ENCODE measurements at places on chromosomes 6 and 20. TPM values are rescaled to one million over a fixed set of nuclear protein-coding genes. Genes with fewer than 3 reads are reported as not detected.
A peak's percentile ranks its signal among the peaks of the same experiment; 100 is the strongest.

GRCh38 chr6:87366899-87367298 is 22.3 kb downstream of the C6orf163 start:
- H3K36me3 ChIP-seq, result no peaks in the 10 kb centered on the region
- no peaks in the 10 kb centered on the region for H3K4me1 ChIP-seq
- no peak overlapping the region for H3K27ac ChIP-seq

GRCh38 chr6:147660334-147661311 is 152.1 kb downstream of the SAMD5 start:
- no peaks in the 10 kb centered on the region for H3K27me3 ChIP-seq
- DNase-seq, result no peak
- no peak overlapping the region for H3K27ac ChIP-seq
- no peaks in the 10 kb centered on the region for H3K36me3 ChIP-seq

The SLC26A8 gene
- total RNA-seq, result 0.30 TPM

GRCh38 chr6:111843347-111844147 is 29.7 kb downstream of the FYN start:
- H3K27me3 ChIP-seq, result no peaks in the 10 kb centered on the region
- H3K36me3 ChIP-seq, result no peaks in the 10 kb centered on the region
- H3K4me1 ChIP-seq, result peaks cover 97% of the 10 kb centered on the region
- no peak for DNase-seq
- no peak overlapping the region for H3K4me3 ChIP-seq

DNA sequence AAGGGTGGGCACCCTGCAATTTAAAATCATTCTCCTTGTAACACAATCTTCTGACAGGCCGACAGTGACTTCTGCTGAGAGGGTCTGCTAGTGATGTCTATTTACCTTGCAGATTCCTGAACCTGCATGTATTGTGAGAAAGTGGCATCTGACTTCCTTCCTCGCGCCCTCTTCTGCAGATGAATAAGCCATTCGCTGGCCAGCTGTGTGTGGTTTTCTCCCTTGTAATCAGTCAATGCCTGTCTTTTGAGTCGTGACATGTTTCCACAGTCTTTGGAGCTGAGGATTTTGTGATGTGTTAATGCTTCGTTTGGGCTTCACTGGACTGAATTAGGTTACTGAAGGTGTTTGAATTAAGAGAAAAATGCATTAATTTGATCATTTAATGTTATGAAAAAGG is 125.3 kb downstream of the GRM1 start:
- no peak overlapping the region for H3K4me3 ChIP-seq
- no peaks in the 10 kb centered on the region for H3K27me3 ChIP-seq
- no peak for DNase-seq
- no peaks in the 10 kb centered on the region for H3K4me1 ChIP-seq
- H3K36me3 ChIP-seq, result no peaks in the 10 kb centered on the region
- no peak overlapping the region for H3K27ac ChIP-seq

DNA sequence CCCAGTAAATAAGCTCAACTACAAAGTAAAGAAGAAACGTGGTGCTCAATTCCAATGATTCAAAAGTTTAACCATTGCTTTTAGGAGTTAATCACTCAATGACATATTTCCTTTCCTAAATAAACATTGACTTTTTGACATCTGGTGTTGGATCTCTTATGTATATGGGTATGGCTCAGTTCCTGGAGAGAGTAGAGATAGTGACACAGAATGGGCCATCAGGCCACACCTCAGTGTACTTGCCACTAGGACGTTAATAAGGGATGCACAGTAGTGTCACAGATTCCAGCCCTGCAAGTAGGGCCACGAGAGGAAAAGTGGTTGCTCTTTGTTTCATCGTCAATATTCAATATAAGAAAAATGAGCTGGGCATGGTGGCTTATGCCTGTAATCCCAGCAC is 48.9 kb upstream of the TXNDC5 start:
- no peak for DNase-seq
- no peaks in the 10 kb centered on the region for H3K4me1 ChIP-seq
- H3K4me3 ChIP-seq, result no peak overlapping the region

DNA sequence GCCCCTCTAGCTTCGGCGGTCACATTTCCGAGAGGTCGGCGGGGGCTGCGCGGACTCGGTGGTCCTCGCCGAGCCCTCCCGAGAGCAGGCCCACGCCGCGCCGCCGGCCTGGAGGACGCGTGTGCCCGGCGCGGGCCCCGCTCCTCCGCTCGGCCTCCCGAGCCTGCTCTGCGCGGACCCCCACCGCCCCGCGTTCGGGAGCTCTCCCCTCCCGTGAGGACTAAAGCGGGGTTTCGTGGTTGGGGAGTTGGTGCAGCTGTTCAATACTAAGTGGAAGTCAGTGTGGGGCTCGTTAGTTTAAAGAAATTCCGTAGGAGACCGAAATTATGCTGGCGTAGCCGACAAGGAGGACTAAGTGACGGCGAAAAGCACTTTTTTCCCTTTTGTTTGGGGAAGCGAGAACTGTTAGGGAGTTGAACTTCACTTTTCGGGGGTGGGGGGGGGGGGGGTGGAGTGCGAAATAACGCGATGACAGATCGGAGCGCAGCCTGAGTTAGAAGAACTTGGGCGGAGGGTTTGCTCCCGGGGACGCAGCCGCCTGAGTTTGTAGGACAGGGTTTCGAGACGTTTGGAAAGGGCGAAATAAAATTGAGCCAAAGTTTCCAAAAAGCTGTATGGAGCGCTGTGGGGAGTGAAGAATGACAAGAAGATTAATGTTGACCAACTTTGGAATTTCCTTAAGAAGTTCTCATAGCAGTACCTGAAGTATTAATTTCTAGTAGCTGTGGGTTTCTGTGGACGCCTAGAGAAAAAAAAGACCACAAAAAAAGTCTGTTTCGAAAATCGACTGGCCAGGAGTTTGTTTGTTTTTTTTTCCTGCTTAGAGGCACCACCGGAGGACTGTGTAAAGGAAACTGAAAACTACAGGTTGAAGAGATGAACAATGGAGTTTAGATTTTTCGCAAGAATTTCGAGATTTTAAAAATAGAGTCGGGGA is 1.4 kb downstream of the QKI start:
- H3K27ac ChIP-seq, result peak overlapping the region; percentile 100
- peak overlapping the region; percentile 76 for H3K4me3 ChIP-seq
- no peaks in the 10 kb centered on the region for H3K27me3 ChIP-seq
- H3K36me3 ChIP-seq, result no peaks in the 10 kb centered on the region

Data from tibial nerve (tissue), 4 donors.